ENCODE measurements at places on chromosomes 12 and 14. TPM values are rescaled to one million over a fixed set of nuclear protein-coding genes. Genes with fewer than 3 reads are reported as not detected.

The NPAS3 gene
- total RNA-seq: not detected

The GSKIP gene
- total RNA-seq: 25.0 TPM

The CSAD gene
- total RNA-seq: 19.7 TPM

The RHOJ gene
- total RNA-seq: 1.8 TPM

The MAP3K9 gene
- 22.0 TPM for total RNA-seq

The HOXC11 gene
- total RNA-seq: 10.7 TPM

The CYP46A1 gene
- total RNA-seq: not detected

The VDR gene
- 35.9 TPM for total RNA-seq

The CHURC1 gene
- 52.4 TPM for total RNA-seq

The STAC3 gene
- 0.71 TPM for total RNA-seq

The KNTC1 gene
- total RNA-seq: 8.1 TPM

The TSPAN19 gene
- not detected for total RNA-seq

The MMP19 gene
- 3.4 TPM for total RNA-seq

The KLHL33 gene
- total RNA-seq: not detected

The ESR2 gene
- 0.08 TPM for total RNA-seq

The ADCY6 gene
- 17.8 TPM for total RNA-seq
